Inflammatory macrophage treated with lipopolysaccharide for 4 hours (primary cell): ENCODE measurements at places on chromosomes 6 and 20.

DNA sequence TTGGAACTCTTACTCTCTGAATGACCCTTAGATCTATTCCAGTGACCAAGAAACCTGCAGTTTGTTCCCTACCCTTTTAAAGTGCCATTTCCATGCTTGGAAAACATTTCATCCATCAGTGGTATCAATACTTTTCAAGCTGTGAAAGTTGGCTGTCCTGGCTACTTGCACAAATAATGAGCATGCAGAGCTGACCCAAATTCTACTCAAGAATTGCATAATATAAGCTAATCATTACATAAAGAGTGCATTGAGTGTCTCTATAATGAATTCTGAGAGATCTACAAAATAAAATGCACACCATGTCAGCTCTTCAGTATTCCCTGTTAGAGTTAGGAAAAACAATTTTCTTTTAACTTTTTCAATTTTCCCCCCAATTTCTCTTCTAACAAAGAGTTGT lies 181.3 kb upstream of the HS3ST5 start:
- DNase-seq = no peak

- no peak for DNase-seq
Measured at GRCh38 chr6:3088446-3088845, 20.2 kb downstream of the RIPK1 start.

DNA sequence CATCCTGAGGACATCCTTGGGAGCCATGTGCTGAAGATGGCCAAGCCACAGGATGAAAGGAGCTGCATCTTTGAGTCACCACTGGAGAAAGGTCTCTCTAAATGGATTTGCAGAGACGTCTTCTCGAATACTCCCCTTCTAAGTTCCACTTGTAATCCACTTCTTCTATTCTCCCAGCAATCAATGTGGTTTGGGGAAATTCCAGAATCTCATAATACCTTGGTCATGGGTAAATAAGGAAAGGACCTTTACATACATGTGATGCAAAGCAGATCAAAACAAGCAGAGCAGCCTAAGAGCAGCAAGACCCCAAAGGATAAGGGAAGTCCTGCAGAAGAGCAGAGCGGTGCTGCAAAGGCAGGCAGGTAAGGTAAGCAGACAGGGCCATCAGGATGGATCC lies 35.3 kb downstream of the TRIM38 start:
- DNase-seq = peak; percentile 76

DNA sequence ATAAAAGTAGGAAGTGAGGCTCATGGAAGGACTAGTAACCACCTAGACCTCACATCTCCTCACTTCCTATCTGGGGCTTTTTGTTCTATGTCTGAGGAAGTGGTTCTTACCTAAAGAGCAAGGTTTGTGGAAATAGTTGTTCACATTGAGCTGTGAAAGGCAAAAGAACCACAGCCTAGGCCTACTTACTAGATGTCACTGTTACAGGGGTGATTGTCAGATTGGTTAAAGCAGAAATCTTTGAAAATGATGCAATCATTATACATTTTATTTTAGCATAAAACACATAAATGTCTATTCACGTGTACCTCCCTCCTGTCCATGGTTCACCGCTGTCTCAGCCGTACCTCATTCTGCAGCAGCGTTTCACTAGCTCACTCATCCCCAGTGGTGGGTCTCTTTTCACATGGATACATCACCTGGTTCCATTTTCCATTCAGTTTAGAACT lies 268.8 kb downstream of the TMEM242 start:
- DNase-seq = peak; percentile 25

DNA sequence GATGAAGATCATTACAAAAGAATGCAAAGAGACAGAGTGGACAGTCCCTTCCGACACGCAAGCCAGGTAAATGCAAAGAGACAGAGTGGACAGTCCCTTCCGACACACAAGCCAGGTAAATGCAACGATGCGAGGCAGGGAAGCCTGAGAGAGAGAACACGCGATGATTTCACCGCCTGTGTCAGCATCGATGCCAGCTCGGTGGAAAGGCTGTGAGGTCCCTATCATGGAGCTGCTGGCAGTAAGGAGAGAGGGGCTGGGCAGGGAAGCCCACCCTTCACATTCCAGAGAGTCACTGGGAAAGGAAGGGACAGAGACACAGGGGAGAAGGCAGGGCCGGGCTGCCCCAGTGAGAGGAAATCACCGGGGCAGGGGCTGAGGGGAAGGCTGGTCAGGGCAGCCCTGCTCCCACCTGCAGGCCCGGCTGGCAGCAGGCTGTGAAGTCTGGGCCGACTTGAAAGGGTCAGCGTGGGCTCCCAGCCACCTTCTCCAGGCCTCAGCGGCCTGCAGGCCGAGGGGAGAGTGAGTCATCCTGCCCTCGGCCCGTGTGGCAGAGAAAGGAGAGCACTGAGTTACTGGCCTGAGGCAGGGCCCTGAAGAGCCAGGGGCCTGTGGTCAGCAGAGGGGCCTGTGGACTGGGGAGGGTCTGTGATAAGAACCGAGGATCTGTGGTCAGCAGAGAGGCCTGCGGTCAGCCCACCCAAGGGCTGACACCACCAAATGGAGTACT lies 80.4 kb downstream of the DACT2 start:
- DNase-seq = no peak

DNA sequence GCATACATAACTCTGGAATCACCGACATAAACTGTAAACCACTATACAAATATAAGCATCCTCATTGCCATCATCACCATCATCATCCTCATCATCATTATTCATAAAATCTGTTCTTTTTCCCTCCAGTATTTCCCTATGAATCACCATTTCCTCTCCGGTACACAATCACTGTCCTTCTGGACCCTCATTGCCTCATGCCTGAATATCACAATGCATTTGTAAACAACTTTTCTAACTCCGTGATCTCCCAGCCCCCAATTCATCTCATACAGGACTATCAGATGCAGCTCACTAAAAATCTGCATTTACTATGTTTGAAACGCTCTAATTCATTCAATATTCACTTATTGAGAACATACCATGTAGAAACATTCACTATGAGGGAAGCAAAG lies 339.7 kb downstream of the TBC1D32 start:
- DNase-seq = no peak

DNA sequence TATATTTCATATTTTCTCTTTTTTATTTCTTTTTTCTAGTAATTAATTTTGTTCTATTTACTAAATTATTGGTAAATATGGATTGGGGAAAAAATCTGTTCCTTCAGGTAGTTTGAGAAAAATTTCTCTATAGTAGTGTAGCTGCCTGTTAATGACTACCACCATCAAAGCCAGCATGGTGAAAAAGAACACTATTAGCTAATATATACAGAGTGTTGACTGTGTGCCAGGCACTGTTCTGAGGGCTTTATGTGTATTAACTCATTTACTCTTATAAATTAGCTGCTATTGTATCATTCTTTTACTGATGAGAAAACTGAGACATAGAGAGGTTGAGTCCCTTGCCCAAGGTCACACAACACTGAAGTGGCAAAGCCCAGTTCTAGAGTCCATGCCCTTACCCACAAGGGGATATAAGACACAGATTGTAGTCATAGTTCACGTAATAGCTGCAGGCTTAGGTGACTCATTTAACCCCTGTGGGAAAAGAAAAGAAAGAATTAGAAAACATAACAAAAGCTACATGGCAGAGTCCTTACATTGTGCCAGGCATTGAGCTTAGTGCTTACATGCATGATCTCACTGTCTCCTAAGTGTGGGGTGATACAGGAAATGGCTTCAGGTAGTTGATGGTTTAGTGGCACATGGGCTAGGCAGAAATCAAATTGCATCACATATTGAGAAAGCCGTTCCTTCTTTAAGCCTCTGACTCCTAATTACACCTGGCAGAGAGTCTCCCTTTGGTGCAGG lies 12.2 kb upstream of the AKIRIN2 start:
- peak; percentile 73 for DNase-seq

- no peak for DNase-seq
Measured at GRCh38 chr6:35665573-35665972, 23.1 kb downstream of the FKBP5 start.

DNA sequence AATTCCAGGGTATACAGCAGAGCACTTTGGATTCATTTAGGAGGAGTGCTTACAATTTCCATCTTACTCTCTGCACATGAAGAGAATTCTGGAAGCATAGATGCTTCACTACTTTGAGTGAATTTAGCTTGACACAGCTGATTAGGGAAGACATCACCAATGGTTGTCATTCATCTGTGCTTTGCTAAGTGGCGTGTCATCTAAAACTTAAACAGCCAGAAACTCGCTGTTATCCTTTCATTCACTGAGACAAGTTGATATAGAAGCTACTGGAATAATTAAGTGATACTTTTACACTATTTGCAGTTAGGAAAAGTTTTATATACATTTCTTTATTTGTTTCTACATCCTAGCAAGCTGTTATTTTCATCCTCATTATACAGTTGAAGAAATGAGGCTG lies 635.3 kb upstream of the FLRT3 start:
- DNase-seq = no peak

GRCh38 chr20:51563174-51563485 lies 20.6 kb upstream of the NFATC2 start:
- no peak for DNase-seq

DNA sequence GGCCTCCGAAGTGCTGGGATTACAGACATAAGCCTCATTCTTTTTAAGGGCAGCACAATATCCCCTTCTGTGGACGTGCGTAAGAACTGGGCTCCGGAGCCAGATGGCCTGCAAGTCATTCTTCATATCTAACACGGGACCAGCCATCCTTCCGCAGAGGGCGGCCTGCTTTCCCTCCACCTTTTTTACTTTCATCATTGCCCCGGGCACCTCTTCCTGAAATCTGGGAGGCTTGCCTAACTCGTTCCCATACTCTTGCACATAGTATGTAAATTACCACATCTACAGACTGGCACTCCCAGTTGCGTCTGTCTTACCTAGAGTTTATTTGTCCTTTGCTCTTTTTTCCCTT lies 29.9 kb upstream of the SLC23A2 start:
- peak; percentile 35 for DNase-seq

DNA sequence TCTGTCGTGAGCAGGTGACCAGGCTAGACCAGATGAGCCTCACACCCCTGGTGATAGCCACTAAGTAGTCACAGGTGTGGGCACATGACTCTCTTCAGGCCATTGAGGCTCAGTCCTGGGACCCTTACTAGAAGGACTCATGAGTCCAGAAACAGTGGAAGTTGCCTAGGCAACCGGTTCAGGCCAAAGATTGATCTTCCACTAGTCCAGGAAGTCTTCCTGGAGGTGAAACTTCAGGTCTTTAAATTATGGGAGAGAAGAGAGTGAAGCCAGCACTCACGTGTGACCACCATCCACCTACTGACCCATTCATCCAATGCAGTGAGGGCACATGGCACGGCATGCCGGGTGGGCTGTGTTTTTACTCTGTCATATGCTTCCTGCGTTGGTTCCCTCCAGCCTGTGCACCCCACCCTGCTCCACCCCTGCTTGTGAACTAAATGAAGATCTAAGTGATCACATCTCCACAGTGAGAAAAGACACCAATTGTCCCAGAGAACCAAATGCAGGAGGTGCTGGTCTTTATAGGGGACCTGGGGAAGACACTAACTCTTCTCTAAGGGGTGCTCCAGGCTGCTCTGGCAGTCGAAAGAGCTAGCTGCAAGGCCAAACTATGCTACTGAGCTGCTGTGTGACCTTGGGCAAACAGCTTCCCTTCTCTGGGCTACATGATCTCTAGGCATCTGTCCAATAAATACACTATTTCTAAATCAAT lies 12.5 kb upstream of the STX16 start:
- no peak for DNase-seq

GRCh38 chr6:79589701-79590100 lies 41.4 kb upstream of the SH3BGRL2 start:
- no peak for DNase-seq

DNA sequence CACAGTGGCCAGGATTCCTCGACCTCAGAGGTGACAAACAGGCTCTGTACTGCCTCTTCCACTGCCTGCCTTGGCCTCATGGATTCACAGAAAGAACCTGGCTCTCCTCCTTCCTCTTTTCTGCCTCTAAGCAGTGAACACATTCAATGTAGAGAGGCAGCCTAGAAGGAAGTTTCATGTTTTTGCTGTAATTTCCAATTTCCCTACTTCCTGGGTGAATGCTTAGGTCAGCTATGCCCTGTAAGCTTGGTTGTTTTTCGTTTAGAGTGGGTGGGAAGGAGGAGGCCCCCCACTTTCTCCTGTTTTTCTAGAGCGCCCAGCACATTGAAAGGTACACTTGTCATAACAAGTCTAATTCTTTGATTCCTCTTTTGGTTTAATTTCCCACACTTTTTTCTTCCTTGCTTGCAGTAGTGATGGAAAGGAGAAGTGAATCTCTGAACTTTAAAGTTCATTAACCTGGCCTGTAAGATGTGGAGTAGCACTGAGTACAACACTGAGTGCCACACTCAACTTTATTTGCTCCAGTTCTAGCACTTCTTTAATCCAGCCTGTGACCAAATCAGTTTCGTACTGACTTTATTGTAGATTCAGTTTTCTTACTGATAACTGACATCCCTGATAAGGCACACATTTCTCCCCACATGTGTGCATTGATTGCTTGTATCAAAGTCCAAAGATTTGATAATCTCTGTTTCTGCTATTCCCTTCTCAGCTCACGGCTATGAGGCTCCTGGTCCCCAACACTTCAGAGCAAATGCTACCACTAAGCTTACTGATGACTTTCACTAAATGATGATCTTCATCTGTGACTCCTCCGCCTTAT lies 100.0 kb upstream of the MAN1A1 start:
- DNase-seq = peak; percentile 78

- DNase-seq = peak; percentile 23
Measured at GRCh38 chr6:128655978-128656498, 135.6 kb upstream of the PTPRK start.

DNA sequence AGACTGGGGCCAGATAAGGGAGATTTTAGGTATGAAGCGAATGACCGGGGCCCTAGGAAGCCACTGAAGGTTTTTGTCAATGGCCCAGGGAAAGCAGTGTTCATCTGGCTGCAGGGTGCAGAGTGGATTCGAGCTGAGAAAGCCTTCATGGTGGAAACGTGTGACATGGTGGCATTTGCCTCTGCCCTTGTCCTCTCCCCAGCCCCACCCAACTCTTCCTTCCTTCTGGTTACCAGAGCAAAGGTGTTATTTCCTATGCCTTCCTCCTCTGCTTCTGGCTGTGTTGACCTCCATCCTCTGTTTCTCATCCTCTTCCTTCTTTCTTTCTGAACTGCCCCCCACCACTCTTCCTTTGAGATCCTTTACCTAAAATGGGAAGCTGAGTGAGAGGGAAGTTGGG lies 195.1 kb upstream of the SUPT3H start:
- DNase-seq = no peak

GRCh38 chr20:34954904-34955230 lies 739 bp downstream of the GSS start:
- DNase-seq = no peak

DNA sequence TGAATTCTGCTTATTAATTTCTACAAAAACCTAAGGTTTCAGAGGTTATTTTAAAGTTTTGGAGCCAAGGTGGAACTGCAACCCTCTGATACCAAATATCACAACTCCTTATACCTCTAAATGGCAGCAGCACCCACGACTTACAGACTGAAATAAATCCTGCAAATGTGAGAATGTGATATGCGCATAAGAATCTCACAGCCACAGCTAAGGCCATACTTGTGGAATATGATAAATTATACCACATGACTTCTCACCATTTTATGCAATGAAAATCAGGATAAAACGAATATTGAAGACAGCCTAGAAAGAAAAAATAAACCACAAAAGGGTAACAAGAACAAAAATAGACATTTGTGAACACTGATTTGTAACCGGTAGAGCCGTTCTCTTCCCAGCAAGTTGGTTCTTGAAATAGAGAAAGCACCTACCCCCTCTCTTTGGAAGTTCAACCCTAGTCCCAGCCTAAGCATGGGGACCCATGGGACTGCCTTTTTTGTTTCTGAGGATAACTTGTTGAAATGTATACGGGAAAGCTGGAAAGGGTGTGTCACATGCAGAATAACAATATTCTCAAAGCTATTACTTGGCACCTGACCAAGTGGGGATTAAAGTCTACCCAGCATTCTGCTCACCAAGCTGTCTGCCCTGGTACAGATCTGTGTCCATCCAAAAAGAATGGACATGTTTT lies 47.1 kb upstream of the MCM9 start:
- DNase-seq = no peak
